ENCODE measurements at places on chromosomes 16 and 17.
A peak's percentile ranks its signal among the peaks of the same experiment; 100 is the strongest.

DNA sequence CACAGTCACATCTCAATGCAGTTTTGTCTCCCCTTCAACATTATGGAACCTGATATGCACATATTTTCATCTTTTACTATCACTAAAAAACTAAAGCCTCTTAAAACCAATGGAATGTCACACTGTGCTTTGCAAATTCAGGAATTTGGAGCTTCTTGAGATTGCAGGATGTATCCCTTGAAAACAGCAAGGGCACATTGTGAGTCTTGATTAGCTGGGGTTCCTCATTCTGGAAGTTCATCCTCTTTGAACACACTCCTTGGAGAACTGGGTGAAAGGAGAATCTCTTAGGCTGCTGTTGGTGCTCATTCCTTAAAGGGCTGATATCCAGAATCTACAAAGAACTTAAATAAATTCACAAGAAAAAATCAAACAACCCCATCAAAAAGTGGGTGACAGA, 21.1 kb upstream of the MYOCD start:
- no peak for DNase-seq
- H3K27me3 ChIP-seq, result no peaks in the 10 kb centered on the region
- no peaks in the 10 kb centered on the region for H3K4me1 ChIP-seq
- H3K4me3 ChIP-seq, result no peak overlapping the region
- no peak overlapping the region for H3K27ac ChIP-seq
- H3K36me3 ChIP-seq, result no peaks in the 10 kb centered on the region

DNA sequence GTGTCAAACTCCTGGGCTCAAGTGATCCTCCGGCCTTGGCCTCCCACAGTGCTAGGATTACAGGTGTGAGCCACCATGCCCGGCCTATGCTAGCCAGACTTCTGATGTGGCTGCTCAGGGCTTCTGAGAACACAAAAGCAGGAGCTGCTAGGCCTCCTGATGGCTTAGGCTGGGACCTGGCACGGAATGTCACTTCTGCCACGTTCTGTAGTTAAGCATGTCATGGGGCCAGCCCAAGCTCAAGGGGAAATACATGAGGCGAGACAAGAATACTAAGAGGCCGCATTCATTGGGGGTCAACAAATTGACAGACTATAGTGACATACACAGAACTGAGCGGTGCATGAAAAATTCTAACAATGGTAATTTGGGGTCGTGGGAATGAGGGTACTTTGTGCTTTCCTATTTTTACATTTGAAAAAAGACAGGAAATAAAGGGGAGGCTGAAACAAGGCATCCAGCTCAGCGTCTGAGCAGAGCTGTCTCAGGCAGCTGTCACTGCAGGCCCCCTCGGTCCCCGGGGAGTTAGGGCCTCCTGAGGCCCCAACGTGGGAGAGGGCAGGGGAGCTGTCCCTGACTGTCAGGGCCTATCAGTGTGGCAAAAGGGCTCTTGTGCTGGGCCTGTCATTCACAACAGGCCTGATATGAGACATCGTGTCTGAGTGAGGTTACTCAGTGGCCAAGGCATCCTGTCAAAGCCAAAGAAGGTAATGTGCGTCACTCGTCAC, 26.4 kb downstream of the CFAP20 start:
- DNase-seq, result no peak
- H3K36me3 ChIP-seq, result no peaks in the 10 kb centered on the region
- H3K4me1 ChIP-seq, result no peaks in the 10 kb centered on the region
- no peak overlapping the region for H3K27ac ChIP-seq
- no peaks in the 10 kb centered on the region for H3K27me3 ChIP-seq
- no peak overlapping the region for H3K4me3 ChIP-seq

- no peaks in the 10 kb centered on the region for H3K27me3 ChIP-seq
- H3K4me3 ChIP-seq, result no peak overlapping the region
- no peaks in the 10 kb centered on the region for H3K36me3 ChIP-seq
- no peak overlapping the region for H3K27ac ChIP-seq
- no peaks in the 10 kb centered on the region for H3K4me1 ChIP-seq
Measured at GRCh38 chr17:13265311-13265710, 247.5 kb upstream of the ELAC2 start.

GRCh38 chr16:46688101-46688653, 801 bp downstream of the VPS35 start:
- DNase-seq, result no peak
- H3K4me1 ChIP-seq, result peaks cover 18% of the 10 kb centered on the region
- H3K27me3 ChIP-seq, result no peaks in the 10 kb centered on the region

DNA sequence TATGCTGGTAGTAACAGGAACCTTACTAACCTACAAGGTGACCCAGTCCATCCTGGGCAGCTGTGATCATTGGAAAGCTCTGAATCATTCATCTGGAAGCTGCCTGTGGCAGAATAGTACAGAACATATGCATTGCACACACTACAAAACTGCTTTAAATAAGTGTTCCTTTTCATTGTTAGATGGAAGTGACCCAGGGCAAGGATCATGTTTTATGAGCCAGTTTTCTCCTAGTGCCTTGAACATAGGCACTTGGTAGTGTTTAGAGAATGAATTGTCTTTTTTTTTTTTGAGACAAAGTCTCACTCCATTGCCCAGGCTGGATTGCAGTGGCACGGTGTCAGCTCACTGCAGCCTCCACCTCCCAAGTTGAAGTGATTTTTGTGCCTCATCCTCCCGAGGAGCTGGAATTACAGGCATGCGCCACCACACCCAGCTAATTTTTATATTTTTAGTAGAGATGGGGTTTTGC, 55.4 kb downstream of the TENT4B start:
- H3K36me3 ChIP-seq, result peaks cover 11% of the 10 kb centered on the region
- no peak for DNase-seq

DNA sequence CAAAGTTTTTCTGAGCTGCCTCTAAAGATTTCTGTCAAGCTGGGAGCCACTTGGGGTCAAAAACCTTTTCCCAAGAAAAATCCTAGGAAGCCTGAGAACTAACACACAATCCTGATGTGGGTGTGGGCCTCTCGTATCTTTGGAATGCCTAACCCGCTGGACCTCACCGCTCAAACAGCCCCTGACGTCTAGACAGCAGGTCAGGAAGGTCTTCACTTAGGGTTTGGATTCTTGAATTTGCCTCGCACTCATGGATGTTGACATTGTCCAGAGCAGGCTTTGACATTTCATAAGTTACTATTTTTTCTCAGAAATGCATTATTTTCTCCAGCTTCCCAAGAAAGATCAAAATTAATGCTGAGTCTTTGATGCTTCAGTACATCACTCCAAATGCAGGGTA, 18.9 kb downstream of the TEX2 start:
- no peaks in the 10 kb centered on the region for H3K4me1 ChIP-seq
- DNase-seq, result no peak
- no peaks in the 10 kb centered on the region for H3K27me3 ChIP-seq

- no peak overlapping the region for H3K27ac ChIP-seq
- DNase-seq, result no peak
- no peak overlapping the region for H3K4me3 ChIP-seq
- H3K4me1 ChIP-seq, result no peaks in the 10 kb centered on the region
- no peaks in the 10 kb centered on the region for H3K27me3 ChIP-seq
- H3K36me3 ChIP-seq, result no peaks in the 10 kb centered on the region
Measured at GRCh38 chr16:10016752-10017151, 165.5 kb downstream of the GRIN2A start.

DNA sequence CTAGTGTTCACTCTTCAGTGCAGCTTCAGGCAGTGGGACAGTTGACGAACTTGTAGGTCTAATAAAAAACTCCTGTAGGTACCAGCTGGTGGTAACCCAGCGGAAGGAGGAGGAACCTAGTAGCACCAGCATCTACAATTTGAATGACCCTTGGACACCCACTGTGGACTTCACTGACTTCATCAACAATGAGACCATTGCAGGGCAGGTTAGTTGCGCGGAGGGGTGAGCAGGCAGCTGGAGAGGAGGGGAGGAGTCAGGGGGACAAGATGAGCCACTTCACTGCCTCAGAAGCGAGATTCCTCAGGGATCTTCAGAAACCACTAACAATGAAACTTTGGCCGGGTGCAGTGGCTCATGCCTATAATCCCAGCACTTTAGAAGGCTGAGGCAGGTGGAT, 22.3 kb downstream of the AOC3 start:
- H3K4me3 ChIP-seq, result no peak overlapping the region
- no peaks in the 10 kb centered on the region for H3K4me1 ChIP-seq
- DNase-seq, result no peak

GRCh38 chr17:77301694-77302266, 161.0 kb downstream of the SEC14L1 start:
- H3K27me3 ChIP-seq, result no peaks in the 10 kb centered on the region
- H3K4me3 ChIP-seq, result no peak overlapping the region
- DNase-seq, result no peak
- no peaks in the 10 kb centered on the region for H3K36me3 ChIP-seq
- H3K27ac ChIP-seq, result no peak overlapping the region
- no peaks in the 10 kb centered on the region for H3K4me1 ChIP-seq

DNA sequence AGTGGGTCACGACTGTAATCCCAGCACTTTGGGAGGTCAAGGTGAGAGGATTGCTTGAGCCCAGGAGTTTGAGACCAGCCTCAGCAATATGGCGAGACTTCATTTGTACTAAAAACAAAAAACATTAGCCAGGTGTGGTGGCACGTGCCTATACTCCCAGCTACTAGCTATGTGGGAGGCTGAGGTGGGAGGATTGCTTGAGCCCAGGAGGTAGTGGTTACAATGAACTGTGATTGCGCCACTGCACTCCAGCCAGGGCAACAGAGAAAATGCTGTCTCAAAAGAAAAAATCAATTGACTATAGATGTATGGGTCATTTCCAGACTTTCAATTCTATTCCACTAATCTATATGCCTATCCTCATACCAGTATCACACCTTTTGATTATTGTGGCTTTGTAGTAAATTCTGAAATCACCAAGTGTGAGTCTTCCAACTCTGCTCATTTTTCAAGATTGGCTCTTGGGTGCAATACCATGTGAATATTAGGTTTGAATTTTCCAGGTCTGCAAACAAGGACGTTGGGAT, 27.2 kb upstream of the CEP20 start:
- no peak overlapping the region for H3K4me3 ChIP-seq
- no peaks in the 10 kb centered on the region for H3K27me3 ChIP-seq
- no peaks in the 10 kb centered on the region for H3K36me3 ChIP-seq
- no peak for DNase-seq
- H3K4me1 ChIP-seq, result peaks cover 4% of the 10 kb centered on the region

- DNase-seq, result no peak
- H3K4me1 ChIP-seq, result no peaks in the 10 kb centered on the region
- no peaks in the 10 kb centered on the region for H3K36me3 ChIP-seq
Measured at GRCh38 chr17:68641276-68642117, 40.3 kb upstream of the FAM20A start.

GRCh38 chr17:63156986-63157385, 191.0 kb downstream of the TANC2 start:
- H3K27me3 ChIP-seq, result no peaks in the 10 kb centered on the region
- DNase-seq, result no peak
- H3K27ac ChIP-seq, result no peak overlapping the region
- no peaks in the 10 kb centered on the region for H3K36me3 ChIP-seq
- no peaks in the 10 kb centered on the region for H3K4me1 ChIP-seq
- H3K4me3 ChIP-seq, result no peak overlapping the region

DNA sequence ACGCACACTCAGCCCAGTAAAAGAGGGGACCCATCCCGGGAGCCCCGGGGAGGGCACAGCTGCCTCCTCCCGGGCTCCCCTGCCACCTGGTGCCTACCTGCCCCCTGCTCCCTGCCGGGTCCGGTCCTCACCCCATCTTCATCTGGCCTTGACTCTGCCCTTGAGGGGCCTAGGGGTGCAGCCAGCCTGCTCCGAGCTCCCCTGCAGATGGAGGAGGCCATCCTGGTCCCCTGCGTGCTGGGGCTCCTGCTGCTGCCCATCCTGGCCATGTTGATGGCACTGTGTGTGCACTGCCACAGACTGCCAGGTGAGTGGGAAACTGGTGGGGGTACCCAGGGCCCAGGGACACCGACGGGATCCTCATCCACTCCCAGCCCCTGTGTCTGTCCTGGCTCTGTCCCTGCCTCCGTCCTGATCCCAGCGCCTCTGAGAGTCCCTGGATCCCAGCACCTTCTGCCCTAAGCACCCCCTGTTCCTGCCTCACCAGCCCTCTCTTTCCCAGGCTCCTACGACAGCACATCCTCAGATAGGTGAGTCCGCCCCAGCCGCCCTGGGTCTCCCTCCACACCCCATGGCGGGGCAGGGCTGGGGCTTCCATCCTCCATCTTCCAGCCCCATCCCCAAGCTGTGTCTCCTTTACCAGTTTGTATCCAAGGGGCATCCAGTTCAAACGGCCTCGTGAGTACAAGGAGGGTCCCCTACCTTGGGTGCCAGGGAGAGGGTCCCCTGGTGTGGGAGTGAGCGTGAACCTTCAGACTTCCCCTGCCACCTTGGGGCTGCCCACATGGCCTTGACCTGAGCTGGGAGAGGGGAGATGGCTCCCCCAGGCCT, 574 bp downstream of the LAT start:
- H3K4me1 ChIP-seq, result peaks cover 44% of the 10 kb centered on the region
- peak overlapping the region; percentile 90 for H3K27ac ChIP-seq
- H3K27me3 ChIP-seq, result no peaks in the 10 kb centered on the region
- peaks cover 42% of the 10 kb centered on the region for H3K36me3 ChIP-seq
- H3K4me3 ChIP-seq, result peak overlapping the region; percentile 95
- DNase-seq, result no peak

GRCh38 chr16:794091-794822, 5.8 kb downstream of the CHTF18 start:
- no peak overlapping the region for H3K27ac ChIP-seq
- no peaks in the 10 kb centered on the region for H3K27me3 ChIP-seq
- peaks cover 1% of the 10 kb centered on the region for H3K4me1 ChIP-seq
- H3K36me3 ChIP-seq, result no peaks in the 10 kb centered on the region
- no peak for DNase-seq

GRCh38 chr17:3005696-3006095, 57.7 kb downstream of the OR1D5 start:
- H3K27ac ChIP-seq, result no peak overlapping the region
- H3K27me3 ChIP-seq, result no peaks in the 10 kb centered on the region
- peaks cover 42% of the 10 kb centered on the region for H3K36me3 ChIP-seq
- no peak overlapping the region for H3K4me3 ChIP-seq

DNA sequence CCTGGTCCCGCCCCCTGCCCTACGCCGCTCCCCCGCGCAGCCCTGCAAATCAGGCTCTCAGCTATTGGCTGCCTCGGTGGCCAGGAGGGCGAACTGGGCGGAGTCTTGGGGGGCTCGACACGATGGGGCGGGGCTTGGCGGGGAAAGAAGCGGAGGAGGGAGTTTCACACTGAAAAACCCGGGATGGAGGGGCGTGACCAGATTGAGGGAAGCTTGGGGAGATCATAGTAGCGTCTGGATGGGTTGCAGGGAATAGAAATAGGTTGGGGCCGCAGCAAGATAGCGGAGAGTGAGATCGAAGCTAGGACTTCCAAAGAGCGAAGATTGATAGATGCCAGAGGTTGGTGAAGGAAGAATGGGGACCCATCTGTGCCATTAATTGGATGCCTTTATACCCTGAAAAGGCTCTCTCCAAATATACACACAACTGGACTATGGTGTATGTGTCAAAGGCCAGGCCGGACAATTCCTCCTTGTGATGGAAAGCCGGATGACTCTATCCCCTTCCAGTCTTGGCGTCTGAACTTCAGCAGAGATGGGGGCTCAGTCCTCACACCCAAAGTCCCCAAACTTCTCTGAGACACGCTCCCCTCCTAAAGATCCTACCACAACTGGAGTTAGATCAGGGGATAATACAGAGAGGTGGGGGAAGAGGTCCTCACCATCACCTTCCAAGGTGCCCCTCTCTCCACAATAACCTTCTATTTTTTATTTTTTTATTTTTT, 376 bp upstream of the STAC2 start:
- H3K27me3 ChIP-seq, result peaks cover 33% of the 10 kb centered on the region
- peak overlapping the region; percentile 13 for H3K4me3 ChIP-seq
- peak; percentile 18 for DNase-seq
- H3K36me3 ChIP-seq, result no peaks in the 10 kb centered on the region
- H3K4me1 ChIP-seq, result peaks cover 15% of the 10 kb centered on the region

- no peak for DNase-seq
- peaks cover 58% of the 10 kb centered on the region for H3K36me3 ChIP-seq
- H3K4me3 ChIP-seq, result no peak overlapping the region
- H3K27ac ChIP-seq, result no peak overlapping the region
- H3K27me3 ChIP-seq, result no peaks in the 10 kb centered on the region
Measured at GRCh38 chr16:1635070-1635469, 22.9 kb downstream of the CRAMP1 start.

Data from effector memory CD4-positive, alpha-beta T cell (primary cell).